ENCODE measurements at places on chromosomes 3 and 15.

DNA sequence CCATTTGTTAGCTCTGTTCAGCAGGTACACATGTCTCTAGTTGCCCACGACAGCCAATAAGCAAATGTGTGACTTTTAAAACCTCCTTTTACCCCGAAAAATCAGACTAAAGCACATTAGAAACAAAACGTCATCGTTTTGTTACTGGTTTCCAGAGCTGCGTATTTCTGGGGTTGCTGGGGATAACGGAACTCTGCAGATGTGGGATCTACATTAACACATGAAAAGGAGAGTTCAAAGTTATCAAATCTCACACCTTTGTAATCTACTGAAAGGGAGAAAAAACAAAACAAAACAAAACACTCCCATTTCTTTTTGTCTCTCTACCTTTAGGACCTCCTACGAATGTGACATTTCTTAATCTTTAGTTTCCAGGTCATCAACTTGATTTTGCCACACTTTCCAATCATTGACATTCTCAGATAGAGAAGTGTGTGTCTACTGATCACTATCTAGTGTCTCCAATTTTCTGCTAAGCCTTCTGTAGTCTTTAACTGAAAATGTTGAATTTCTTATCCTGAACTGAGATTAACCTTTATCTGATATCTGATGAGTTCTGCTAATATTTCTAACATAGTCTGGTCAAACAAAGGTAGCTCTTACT is 93.0 kb upstream of the TSPAN3 start:
- DNase-seq: no peak

DNA sequence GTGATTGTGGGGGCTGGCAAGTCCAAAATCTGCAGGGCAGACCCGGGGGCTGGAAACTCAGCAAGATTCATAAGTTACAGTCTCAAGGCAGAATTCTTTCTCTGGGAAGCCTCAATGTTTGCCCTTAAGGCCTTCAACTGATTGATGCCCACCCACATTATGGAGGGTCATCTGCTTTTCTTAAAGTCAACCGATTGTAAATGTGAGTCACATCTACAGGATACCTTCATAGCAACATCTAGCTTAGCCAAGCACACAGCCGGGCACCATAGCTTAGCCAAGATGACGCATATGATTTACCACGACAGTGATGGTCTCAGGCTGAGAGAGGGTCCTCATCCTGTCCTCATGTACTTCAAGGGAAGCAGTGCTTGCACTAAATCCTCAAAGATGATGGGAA is 43.5 kb downstream of the IDH2 start:
- no peak for DNase-seq

- DNase-seq: no peak
Measured at GRCh38 chr3:194327218-194328052, 23.7 kb downstream of the CPN2 start.

GRCh38 chr15:42728972-42729371 is 8.0 kb downstream of the CDAN1 start:
- no peak for DNase-seq

- DNase-seq: no peak
Measured at GRCh38 chr3:175573226-175573625, 714.1 kb downstream of the NAALADL2 start.

DNA sequence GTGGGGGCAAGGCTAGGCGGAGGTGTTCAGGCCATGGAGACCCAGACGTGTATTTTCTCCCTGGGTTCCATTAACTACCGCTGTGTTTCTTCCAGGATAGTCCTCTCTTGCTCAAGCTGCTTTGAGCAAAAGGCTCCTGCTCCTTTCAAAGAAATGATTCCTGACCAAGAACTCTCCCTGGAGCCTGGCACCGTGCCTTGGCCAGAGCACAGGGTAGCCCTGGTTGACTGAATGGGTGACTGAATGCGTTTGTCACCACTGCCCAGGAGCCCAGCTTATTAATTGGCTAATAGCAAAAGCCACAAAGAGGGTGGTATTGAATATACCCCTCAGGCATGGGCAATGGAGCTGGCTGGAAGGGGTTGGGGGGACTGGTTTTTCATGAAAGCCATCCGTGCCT is 13.9 kb downstream of the RASGRF1 start:
- no peak for DNase-seq

GRCh38 chr15:51973775-51974174 is 2.2 kb upstream of the LEO1 start:
- DNase-seq: no peak

DNA sequence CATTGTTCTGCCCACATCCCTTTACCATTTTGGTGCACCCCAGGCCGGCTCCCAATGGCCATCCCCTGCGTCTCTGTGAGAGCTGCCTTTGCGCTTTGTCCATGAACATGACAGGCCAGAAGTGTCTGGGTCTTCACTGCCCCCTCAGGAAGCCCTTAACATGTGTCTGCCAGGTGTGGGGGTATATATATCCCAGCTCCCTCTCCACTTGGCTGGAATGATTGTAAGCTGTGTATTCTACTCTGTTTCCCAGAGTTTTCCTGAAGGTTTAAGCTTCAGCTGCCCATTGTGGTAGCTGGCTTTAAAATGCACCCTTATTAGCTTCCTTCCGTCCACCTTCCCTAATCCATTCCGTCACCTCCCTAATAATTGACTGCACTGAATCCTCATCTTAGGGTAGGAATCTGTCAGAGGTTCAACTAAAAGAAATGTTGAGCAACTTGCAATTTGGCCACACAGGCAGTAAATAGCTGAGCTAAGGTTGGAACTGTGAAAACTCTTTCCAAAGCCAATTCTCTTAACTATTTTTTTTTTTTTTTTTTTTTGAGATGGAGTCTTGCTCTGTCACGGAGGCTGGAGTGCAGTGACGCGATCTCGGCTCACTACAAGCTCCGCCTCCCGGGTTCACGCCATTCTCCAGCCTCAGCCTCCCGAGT is 30.4 kb upstream of the UBE2E1 start:
- no peak for DNase-seq

DNA sequence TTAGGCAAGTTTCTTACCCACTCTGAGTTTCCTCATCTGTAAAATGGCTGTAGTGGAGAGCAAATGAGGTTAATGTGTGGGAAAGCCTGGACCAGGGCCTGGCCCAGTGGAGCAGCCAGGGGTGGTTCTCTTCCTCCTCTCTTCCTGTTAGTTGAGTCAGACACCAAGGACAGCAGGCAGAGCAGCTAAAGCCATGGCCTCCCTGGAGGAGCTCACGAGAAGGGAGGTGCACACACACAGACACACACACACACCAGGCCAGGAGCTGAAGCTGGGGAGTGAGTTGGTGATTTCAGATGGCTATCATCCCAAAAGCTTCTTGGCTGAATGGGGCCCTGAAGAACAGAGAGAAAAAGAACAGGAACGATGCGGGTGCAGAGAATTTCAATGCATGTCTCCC is 33.2 kb upstream of the TSPAN3 start:
- no peak for DNase-seq

- DNase-seq: no peak
Measured at GRCh38 chr3:53695324-53695690, 150.9 kb downstream of the CHDH start.

GRCh38 chr3:112651071-112651470 is 10.1 kb upstream of the CCDC80 start:
- DNase-seq: no peak

GRCh38 chr15:67082007-67082536 is 16.7 kb downstream of the SMAD3 start:
- DNase-seq: no peak

- DNase-seq: no peak
Measured at GRCh38 chr3:56980798-56981390, 79.6 kb upstream of the SPATA12 start.

- DNase-seq: no peak
Measured at GRCh38 chr3:133254716-133255115, 145.1 kb upstream of the BFSP2 start.

GRCh38 chr3:11643201-11643603 is 513 bp downstream of the VGLL4 start:
- DNase-seq: peak; percentile 49

DNA sequence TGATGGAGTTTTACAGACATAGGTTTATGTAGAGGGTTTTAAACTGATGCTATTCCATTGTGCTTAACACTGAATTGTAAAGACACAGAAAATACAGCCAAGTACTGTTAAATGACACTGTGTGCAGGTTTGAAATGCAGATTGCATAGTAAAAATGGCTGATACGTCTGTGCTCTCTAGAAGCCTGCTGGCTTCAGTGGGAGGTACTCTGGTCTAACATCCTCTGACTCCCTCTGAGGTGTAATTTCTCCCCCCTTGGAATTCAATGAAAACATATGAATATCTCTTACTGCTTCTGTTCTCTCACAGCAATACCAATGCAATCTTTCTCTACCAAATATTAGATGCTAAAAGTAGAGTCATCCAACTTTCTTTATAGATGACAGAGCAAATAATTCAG is 176.6 kb downstream of the SLC9A9 start:
- no peak for DNase-seq

GRCh38 chr15:79058260-79058850 is 32.2 kb downstream of the RASGRF1 start:
- DNase-seq: no peak

DNA sequence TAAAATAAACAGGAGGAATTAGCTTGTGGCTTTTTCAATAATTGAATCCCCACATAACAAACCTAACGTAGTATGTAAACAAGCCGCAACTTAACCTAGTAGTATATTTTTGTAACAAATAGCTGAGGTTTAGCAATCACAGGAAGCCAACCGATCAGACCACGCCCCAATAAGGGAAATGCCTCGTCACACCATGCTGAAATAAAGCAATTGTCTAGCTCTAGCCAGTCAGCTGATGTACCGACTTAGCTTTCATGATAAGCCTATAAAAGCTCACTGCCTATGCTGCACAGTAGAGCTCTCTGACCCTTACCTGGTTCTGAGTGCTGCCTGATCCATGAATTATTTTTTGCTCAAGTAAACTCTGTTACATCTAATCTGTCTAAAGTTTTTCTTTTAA is 208.9 kb downstream of the ROBO1 start:
- DNase-seq: no peak

DNA sequence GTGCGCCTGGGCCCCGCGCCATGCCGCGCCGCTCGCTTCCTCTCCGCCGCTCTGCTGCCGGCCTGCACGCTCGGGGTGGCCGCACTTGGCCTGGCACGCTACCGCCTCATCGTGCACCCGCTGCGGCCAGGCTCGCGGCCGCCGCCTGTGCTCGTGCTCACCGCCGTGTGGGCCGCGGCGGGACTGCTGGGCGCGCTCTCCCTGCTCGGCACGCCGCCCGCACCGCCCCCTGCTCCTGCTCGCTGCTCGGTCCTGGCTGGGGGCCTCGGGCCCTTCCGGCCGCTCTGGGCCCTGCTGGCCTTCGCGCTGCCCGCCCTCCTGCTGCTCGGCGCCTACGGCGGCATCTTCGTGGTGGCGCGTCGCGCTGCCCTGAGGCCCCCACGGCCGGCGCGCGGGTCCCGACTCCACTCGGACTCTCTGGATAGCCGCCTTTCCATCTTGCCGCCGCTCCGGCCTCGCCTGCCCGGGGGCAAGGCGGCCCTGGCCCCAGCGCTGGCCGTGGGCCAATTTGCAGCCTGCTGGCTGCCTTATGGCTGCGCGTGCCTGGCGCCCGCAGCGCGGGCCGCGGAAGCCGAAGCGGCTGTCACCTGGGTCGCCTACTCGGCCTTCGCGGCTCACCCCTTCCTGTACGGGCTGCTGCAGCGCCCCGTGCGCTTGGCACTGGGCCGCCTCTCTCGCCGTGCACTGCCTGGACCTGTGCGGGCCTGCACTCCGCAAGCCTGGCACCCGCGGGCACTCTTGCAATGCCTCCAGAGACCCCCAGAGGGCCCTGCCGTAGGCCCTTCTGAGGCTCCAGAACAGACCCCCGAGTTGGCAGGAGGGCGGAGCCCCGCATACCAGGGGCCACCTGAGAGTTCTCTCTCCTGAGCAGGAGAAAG is 951 bp downstream of the GPR62 start:
- peak; percentile 50 for DNase-seq

DNA sequence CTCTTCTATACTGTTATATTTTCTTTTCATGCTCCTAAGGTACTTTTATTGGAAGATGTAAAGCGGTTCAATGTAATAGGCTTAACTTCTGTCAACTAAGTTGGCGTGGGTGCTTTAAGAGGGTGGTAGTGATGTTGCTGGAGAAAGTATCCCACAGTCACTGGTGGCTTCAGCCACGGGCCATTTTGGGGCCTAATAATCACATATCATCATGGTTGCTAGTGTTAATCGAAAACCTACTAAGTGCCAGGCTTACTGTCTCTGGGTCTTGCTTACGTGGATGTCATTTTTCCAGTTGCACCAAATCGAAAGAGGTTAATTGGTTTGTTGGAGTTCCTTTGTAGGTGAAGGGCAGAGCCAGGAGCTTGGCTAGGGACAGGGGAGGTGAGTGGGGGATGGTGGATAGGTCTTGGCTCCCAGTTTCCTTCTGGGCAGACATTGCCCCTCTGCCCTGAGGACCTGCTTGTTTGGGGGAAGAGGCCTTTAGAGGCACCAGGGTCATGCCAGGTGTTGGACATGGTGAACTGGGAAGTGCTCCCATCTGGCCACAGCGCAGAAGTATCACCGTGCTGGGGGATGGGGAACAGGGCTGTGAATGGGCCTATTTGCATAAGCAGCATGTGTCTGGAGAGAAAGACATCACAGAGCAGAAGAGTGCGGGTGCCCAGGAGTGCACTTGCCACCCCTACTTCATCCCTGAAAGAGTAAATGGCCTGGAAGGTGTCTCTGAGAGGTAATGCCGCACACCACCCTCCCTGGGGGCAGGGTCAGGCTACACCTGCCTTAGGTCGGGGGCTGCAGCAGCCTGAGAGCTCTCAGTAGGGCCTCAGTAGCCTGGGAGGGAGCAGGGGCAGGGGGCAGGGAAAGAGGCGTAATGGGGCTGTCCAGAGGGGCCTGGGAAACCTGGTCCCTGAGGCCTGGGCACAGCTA is 62.4 kb upstream of the POLG start:
- no peak for DNase-seq

DNA sequence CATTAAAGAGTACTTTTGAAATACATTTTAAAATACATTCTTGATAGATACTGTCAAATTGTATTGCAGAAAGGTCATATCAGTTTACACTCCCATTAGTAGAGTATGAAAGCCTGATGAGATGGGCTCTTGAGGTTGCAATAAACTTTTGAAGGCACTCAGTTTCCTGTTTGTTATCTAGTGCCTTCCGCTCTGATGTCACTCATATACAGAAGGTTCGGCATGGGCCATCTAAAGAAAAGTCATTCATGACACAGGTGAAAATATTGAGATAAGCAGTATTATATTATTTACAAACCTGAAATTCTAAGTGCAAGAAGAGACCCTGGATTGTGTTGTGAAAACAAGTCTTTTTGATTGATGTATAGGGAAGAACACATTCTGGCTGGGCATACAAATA is 36.5 kb upstream of the DENND4A start:
- no peak for DNase-seq

- DNase-seq: no peak
Measured at GRCh38 chr15:67198157-67198754, 56.2 kb downstream of the AAGAB start.

- DNase-seq: no peak
Measured at GRCh38 chr3:128207951-128208350, 54.7 kb downstream of the EEFSEC start.

GRCh38 chr3:177598097-177598833 is 401.0 kb upstream of the TBL1XR1 start:
- no peak for DNase-seq
